ENCODE measurements at places on chromosomes 5 and 9.

GRCh38 chr5:150302301-150303069 is at the start of gene ARSI:
ARSI (minus strand) TSS chr5:150302905; CDS start chr5:150302373, 532 bp downstream.
- peak; percentile 93 for DNase-seq

DNA sequence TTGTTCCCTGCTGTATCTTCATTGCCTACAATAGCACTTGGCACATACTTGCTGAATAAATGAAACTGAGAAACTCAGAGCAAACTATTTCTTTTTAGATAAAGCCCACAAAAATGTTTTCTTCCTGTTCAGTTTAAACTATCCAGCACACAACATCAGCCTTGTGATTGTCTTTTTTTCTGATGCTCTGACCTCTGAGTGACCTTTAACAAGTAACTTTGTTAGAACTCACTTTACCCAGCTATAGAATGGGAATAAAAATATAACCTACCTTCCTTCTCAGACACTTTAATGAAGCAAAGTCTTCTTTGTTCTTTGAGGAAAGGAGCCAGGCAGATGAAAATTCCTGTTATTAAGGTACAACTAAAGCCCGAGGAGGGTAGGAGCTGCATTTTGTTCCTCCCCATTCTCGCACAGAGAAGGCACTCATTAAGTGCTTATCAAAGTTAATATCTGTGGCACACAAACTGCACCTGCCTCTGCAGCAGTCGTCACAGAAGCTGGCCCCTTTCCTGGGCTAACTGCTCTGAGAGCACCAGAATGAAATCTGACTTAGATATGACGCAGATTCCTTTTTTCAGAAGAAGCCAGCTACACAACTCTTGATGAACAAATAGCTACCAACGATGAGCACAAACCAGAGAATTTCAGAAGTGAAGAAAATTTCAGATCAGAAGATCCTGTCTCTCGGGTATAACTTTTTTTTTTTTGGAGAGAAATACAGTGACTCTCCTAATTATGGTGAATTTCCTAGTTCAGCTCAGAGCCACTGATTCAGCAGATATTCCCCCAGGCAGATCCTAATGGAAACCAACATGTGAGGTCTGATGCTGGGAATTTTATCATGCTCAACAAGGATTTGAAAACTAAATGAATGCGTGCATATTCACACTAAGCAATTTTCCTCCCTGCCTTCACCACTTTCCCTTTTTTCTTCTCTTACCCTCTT is 31.0 kb upstream of the NR3C1 start:
- peak; percentile 24 for DNase-seq

DNA sequence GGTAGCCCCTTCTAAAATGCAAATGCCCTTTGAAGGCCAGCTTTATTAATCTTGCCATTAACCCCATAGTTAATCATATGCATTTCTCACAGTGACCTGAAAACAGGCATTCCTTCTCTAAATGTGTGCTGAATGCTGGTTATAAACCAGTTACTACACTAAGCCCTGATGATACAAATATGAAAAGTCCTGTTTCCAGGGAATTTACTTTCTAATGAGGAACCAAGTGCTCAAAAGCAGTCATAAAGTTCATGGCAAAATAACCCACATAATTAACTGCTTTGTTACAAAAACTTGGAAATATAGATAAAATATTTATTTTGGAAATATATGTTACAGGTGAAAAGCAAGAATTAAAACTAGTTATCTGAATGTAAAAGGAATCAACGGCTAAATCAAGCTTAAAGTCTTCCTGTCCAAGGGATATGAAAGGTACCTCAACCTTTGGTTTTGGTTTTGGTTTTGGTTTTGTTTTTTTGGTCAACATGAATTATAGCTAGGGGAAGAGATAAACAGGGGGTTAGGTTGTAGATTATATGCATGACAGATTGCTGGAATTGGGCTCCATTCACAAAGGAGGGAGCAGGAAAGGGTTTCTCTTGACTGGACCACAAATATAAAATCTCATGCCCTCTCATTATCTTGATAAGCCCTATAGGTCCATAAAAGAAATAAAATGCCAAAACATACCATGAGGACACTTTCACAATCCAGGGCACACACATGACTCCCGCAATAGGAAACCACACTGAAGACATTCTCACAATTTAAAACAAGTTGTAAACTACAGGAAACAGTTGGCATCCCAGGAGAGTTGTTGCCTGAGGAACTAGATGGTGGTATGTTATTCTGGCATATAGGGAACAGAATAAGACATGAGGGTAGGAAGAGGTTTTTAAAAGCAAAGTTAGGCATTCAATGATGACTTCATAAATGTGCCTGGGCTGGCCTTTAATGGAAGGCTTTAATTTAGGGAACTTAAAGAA is 46.7 kb upstream of the MACIR start:
- no peak for DNase-seq

DNA sequence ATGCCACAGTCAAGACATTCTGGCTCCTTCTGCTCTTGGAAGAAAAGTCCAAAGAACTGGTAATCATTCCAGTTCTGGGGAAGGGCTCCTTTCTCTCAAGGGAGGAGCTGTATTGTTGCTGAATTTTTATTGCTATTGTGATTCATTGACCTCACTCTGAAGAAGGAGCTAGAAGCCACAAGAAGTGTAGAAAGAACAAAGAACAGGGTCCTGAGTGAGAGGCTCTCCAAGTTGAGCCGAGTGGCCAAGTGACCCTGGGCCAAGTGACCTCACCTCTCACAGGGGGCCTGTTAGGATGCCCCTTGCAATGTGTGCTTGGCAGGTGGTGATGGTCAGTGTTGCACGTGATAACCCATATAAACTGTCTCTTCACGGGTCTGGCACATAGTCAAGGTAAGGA is 173.3 kb downstream of the FGF18 start:
- DNase-seq, result no peak

- no peak for DNase-seq
Observed at GRCh38 chr5:142125378-142125777, 16.8 kb downstream of the NDFIP1 start.

DNA sequence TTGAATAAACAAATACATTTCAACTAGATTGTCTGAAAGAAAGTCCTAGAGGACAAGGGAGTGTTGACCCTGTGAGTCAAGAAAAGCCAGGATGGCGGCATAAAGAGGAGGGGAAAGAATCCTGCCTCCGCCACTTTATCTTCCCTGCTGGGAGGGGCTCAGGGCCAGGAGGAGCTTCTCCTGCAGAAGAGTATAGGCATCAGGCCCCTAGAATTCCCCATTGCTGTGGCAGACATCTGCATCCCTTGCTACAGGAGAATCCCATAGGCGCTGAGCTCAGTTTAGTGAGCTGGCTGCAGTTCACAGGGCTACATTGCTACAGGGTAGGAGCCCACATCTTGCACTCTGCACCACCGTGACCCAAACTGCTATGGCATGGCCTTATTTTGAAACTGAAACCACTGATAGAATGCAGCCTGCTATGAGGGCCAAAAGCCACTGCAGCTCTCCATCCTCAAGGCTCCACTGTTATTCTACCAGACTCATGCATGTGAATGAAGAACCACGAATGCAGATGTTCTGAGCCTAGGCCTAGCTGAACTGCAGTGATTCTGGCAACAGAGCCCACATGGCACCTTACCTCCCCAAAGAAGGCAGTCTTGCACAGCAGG is 941.4 kb upstream of the CTNND2 start:
- no peak for DNase-seq

GRCh38 chr5:175444060-175444904 is at the start of gene DRD1:
DRD1 (minus strand) TSS chr5:175444182; CDS start chr5:175443099, 1,083 bp downstream.
- DNase-seq, result peak; percentile 20

DNA sequence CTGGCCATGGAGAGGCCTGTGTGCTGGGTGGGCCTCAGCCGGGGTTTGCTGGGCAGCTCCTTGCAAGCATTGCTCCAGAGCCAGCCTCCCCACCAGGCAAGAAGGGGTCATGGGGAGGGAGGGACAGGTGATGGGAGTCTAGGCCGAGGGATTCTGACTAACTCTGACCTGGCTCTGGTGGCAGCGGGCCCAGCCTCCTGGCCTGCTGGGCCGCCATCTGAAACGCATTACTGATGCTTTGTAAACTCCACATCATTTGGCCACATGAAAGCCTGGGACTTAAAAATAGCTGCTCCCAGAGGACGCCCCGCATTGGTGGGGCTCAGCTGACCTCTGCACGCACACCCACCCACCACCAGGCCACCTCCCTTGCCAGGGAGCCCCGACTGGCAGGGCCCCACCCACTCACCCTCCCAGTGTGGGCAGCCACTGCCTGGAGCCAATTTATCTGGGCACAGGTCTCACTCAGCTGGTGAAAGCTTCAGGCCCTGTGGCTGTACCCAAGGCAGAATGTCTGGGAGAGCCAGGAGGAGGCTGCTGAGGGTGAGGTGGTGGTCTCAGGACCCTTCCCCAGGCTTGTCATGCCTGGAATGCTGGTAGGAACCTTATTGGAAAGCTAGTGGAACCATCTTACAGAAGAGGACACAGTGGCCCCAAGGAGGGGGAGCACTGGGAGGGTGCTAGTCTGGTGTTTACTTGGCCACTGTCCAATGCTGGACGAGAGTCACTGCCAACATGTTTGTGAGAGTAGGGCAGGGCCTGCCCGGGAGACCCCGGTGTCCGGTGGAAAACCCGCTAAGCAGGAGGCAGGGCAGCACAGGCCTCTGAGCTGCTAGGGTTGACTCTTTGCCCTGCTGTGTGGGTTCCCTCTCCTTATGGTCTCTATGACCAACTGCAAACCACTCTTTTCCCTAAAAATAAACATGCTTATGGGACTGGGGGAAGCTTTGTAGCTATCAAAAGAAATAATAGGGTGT is 10.8 kb downstream of the TCF7 start:
- peak; percentile 92 for DNase-seq

DNA sequence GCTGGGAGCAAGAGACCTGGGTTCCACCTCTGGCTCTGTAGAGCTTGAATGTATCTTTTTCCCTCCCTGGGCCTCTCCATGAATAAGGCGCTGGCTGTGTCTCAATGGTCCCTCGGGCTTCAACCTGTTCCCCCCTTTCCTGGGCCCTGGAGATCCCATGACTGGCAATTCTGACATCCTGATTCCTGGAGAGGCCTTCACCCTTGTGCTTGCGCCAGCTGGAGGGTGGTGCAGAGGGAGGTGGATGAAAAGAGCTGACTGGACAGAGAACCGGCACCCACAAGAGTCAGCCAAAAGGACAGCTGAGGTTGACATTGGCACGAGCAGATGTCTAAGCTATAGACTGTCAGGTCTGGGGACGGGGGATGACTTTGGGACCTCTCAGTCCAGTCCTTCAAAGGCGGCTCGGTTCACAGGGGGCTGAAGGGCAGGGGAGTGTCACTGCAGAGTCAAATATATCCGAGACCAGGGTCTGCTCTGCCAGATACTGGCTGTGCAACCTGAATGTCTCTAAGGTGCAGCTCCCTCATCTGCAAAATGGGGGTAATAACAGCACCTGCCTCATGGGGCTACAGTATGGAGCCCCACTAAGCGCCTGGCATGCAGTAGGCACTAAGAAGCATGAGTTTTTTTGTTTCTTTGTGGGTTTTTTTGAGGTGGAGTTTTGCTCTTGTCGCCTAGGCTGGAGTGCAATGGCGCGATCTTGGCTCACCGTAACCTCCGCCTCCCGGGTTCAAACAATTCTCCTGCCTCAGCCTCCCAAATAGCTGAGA is 13.8 kb downstream of the DNM1 start:
- no peak for DNase-seq

DNA sequence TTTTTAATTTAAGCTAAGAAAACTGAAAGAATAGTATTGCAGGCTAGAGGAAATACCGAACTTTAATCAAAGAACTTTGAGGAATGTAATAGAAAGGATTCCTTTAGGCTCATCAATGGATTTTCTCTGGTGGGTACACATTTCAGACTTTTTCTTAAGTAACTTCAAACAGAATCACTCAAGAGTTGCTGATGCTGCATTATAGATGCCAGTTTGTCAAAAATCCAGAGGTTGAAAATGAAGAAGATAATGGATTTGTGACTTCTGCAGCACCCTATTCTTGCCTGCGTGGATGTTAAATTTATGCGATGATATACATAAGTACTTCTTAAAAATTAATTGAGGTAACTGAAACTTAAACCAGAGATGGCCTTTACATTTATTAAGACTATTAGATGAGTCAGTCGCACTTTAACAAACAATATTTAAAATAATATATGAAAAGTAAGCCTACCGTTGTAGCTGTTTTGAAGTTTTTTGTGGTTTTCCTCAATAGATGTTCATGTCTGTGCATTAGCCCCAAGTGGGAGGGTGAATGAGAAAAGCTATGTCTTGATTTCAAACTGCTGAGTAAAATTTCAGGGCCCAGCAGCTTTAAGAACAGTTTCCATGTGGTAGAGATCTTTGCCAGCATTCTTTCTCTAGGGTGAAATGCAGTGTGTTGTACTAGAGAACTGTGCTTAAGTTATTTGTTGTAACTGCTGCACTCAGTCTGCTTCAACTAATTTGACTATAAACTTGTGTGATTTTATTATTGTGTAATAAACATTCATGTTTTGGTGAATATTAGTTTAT is at the start of gene OGN:
OGN (minus strand) TSS at position 537 of the 795 bp plus-strand sequence. CDS start 1,171 bp downstream, outside the sequence.
- DNase-seq, result no peak

DNA sequence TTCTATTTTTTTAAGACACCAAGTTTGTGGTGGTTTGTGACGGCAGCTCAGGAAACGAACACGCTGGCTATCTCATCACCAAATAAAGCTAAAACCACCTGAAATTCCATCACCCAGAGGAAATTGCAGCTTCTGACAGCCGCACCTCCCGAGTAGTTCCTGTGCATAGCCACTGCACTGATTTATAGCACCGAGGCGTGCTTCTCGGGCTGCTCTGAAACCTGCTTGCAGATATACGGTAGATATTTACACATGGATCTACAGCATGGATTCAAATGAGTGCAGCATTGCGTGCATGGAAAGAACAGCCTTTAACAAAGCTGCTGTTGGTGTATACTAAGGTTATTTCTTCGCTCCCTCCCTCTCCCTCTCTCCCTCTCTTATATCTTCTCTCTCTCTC is 153.8 kb downstream of the PHF2 start:
- DNase-seq, result no peak

DNA sequence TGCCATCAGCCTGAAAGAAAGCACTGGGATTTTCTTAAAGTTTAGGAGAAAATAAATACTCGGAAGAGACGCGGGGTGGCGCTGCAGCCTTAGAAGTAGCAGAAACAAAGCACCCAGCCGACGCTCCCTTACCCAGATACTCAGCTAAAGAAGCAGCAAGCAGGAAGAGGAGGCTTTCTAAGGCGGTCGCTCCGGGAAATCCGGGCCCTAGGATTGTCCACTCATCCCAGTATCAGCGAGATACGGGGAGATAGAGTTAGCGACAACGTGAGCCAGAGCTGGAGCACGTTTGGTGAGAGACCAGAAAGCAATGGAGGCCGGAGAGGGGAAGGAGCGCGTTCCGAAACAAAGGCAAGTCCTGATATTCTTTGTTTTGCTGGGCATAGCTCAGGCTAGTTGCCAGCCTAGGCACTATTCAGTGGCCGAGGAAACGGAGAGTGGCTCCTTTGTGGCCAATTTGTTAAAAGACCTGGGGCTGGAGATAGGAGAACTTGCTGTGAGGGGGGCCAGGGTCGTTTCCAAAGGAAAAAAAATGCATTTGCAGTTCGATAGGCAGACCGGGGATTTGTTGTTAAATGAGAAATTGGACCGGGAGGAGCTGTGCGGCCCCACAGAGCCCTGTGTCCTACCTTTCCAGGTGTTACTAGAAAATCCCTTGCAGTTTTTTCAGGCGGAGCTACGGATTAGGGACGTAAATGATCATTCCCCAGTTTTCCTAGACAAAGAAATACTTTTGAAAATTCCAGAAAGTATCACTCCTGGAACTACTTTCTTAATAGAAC is at the start of gene PCDHB2:
PCDHB2 (plus strand) TSS at position 135 of the 782 bp plus-strand sequence; CDS start at position 311, 176 bp downstream.
- DNase-seq, result peak; percentile 62
